Activated naive CD8-positive, alpha-beta T cell treated with anti-CD3 and anti-CD28 coated beads, Interleukin-2, amount 50 U/mL, for 24 hours (primary cell): ENCODE measurements at places on chromosomes 4 and X.

- peak overlapping the region; percentile 46 for H3K27ac ChIP-seq
- no peak overlapping the region for H3K4me3 ChIP-seq
- DNase-seq, result no peak
These were observed 20.5 kb downstream of the GAB3 start for GRCh38 chrX:154730253-154730891.

GRCh38 chrX:47628982-47629381, 748 bp downstream of the CFP start:
- H3K4me3 ChIP-seq, result peak overlapping the region; percentile 46
- no peaks in the 10 kb centered on the region for H3K27me3 ChIP-seq
- H3K36me3 ChIP-seq, result no peaks in the 10 kb centered on the region
- H3K4me1 ChIP-seq, result peaks cover 21% of the 10 kb centered on the region

DNA sequence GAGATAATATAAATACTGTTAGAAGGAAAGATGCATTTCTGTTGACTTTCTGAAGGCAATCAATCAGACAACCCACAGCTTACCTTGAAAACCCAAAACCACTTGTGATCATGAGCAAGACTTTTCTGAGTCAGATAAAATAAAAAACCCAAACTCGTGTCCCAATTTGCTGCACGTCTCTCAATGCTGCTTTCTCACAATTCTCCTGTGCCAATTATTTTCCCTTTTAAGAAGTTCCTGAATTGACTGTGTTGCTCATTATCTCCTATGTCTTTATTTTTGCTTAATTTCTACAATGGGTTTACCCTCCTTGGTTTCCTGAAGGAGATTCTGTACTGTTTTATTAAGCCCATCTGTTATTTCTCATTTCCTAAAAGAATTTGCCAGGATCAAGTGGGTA, 1891.9 kb upstream of the PCDH10 start:
- H3K36me3 ChIP-seq, result no peaks in the 10 kb centered on the region
- no peak overlapping the region for H3K27ac ChIP-seq
- H3K27me3 ChIP-seq, result no peaks in the 10 kb centered on the region
- no peak for DNase-seq
- H3K4me3 ChIP-seq, result no peak overlapping the region

DNA sequence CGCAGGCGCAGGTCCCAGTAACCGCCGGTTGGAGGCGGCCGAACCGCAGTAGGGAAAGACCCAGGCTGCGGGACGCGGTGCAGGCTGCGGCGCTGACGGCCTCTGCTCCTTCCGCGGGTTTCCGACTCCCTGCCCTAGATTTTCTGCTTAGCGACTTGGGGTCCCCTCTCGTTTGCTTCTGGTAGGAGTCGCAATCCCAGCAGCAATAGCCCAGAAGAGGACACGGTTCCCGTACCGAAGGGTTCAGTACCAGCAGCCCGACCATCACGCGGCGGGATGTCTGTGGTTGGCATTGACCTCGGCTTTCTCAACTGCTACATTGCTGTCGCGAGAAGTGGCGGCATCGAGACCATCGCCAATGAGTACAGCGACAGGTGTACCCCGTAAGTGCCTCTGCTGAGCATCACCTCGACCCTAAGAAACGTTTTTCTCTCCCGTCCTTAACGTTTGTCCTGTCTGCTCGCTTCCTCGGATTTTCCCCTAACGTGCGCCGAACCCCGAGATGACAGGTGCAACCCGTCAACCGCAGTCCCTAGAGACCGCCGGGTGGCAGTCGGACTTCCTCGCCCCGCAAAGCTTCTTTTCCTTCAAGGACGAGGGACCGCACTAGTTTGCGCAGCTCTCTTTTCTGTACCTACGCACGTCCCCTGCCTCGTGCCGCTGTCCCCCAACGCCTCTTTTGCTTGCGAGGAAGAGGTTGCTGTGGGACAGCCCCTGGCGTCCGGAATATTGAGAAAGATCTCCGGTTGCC, at the start of gene HSPA4L:
Gene HSPA4L (plus strand): TSS at position 48 of the 751 bp plus-strand sequence. CDS start 229 bp downstream, at position 277.
- peak within 1 kb of the TSS; percentile 86 for H3K27ac ChIP-seq
- DNase-seq, result peak; percentile 55
- peaks cover 77% of the 10 kb centered on the region for H3K27me3 ChIP-seq
- H3K4me3 ChIP-seq, result peak within 1 kb of the TSS; percentile 82

DNA sequence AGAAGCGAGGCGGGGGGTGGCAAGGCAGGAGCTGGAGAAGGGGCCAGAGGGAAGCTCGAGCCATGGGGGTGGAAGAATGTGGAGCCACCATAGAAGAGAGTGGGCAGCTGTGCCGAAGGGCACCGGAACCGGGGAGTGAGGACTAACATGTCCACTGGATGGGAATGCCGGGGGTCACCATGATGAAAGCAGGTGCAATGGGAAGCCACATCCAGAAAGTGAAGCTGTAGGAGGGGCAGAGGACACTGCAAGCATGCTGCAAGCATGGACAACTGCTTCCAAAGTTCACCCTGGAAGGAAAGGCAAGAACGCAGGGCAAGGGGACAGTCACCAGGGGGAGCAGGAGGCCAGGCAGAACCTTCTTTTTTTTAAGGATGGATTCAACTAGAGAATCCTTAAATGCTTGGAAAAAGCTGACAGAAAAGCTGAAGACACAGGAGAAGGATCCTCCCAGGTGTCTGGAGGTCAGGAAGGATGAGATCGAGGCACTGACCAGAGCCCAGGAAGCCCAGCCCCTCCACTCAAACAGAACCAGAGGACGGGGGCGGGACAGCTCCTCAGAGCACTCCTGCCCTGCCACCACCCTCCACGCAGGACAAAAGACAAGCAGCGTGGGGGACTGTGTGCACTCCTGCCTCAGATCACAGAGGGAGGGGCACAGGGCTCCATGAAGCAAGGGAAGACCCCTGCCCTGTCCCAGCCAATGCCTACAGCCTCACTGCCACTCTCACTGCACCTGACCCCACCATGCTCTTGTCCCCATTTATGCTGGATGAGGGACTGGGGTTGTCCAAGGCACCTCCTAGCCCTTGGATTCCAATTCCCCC, 169.2 kb downstream of the AFAP1 start:
- no peak for DNase-seq
- peaks cover 4% of the 10 kb centered on the region for H3K36me3 ChIP-seq
- no peaks in the 10 kb centered on the region for H3K27me3 ChIP-seq
- peaks cover 14% of the 10 kb centered on the region for H3K4me1 ChIP-seq
- H3K27ac ChIP-seq, result no peak overlapping the region

GRCh38 chrX:143437439-143437838, 79.8 kb downstream of the SPANXN3 start:
- no peak for DNase-seq
- no peaks in the 10 kb centered on the region for H3K4me1 ChIP-seq
- no peak overlapping the region for H3K27ac ChIP-seq
- H3K27me3 ChIP-seq, result no peaks in the 10 kb centered on the region
- H3K4me3 ChIP-seq, result no peak overlapping the region
- no peaks in the 10 kb centered on the region for H3K36me3 ChIP-seq

DNA sequence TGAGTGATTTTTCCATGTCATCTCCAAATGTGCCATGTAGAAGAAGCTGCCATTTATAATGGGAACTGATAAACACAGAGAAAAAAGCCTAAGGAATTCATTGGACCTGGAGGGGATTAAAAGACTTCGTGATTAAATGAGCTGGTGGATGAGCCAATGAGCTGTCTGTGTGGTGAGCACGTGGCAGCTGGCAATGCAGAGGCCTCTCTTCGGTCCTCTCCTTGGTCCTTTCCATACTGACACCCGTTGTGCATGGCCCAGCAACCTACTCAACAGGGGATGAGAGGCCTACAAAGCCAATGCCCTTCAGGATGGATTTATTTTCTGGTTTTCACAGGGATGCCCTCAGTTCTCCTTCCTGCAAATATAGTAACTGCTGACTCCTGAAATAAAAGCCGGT, 87.7 kb upstream of the STS start:
- peaks cover 34% of the 10 kb centered on the region for H3K4me1 ChIP-seq
- H3K27me3 ChIP-seq, result no peaks in the 10 kb centered on the region
- no peak overlapping the region for H3K27ac ChIP-seq
- DNase-seq, result no peak
- H3K36me3 ChIP-seq, result peaks cover 18% of the 10 kb centered on the region

DNA sequence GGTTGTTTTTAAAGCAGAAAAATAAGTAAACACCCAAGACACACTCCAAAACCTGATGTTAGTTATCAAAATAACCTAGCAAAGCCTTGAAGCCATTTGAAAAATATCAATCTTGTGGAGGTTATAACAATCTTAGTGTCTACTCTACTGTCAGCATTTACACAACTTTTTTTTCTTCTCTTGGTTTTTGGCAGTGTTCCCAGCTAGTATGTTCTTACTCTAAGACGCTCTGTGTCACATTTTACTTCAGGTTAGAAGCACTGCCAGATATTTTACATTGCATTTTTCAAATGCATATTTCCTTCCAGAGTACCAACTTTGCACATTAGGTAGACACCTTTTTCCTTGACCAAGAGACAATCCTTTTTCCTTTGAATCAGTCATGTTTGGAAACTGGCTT, 114.0 kb upstream of the INPP4B start:
- H3K27me3 ChIP-seq, result peaks cover 4% of the 10 kb centered on the region
- H3K4me1 ChIP-seq, result no peaks in the 10 kb centered on the region
- no peak for DNase-seq
- no peaks in the 10 kb centered on the region for H3K36me3 ChIP-seq

- peaks cover 94% of the 10 kb centered on the region for H3K4me1 ChIP-seq
- peaks cover 25% of the 10 kb centered on the region for H3K36me3 ChIP-seq
- no peak for DNase-seq
- H3K4me3 ChIP-seq, result peak overlapping the region; percentile 57
- H3K27me3 ChIP-seq, result no peaks in the 10 kb centered on the region
These were observed 21.3 kb downstream of the GPR174 start for GRCh38 chrX:79165806-79166205.
